ENCODE measurements at places on chromosomes 12 and 14.

DNA sequence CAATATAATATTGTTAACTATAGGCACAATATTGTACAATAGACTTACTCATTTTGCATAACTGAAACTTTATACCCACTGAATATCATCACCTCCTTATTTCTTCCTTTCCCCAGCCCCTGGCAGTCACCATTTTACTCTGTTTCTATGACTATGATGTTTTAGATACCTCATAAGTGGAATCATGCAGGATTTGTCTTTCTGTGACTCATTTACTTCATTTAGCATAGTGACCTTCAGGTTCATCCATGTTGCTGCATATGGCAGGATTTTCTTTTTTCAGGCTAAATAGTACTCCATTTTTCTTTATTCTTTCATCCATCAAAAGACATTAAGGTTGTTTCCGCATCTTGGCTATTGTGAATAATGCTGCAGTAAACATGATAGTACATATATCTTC is 18.9 kb downstream of the USP15 start:
- no peak for DNase-seq

DNA sequence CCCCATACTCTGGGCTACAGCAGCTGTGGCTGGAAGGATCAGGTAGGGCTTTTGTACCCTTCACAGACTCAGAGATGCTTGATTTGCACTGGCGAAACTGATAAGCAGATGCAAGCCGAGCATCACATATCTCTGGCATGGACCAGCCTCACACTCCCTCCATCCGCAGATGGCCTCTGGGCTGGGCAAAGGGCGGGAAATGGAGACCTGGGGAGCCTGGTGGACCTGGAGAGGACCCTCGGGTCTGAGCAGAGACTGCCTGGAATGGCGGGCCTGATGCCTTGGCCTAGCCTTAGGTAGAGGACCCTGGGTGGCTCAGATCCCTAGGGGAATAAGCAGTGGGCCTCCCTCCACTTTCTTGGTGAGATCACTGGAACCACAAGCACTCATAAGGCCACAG is 53.2 kb downstream of the GALNT16 start:
- no peak for DNase-seq

- DNase-seq, result no peak
These were observed 5.4 kb downstream of the SLC15A4 start for GRCh38 chr12:128818065-128819022.

DNA sequence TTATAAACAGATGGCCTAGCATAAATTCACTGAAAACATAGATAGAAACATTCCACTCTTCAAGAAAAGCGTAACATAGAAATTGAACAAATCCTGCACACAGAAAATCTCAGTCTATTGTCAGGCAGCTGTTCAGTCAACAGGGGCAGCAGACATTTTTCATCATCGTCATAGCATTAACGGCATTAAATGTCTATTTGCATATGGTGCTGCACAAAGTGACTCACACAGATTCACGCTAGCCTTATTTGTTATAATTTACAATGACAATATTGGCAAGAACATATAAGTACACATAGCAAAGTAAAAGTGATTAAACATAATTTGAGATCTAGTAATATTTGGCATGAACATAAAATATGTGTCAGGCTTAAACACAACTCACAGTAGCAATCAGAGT is 95.7 kb downstream of the CEP128 start:
- no peak for DNase-seq

- DNase-seq, result no peak
These were observed 278.1 kb downstream of the NUAK1 start for GRCh38 chr12:105860561-105861207.

DNA sequence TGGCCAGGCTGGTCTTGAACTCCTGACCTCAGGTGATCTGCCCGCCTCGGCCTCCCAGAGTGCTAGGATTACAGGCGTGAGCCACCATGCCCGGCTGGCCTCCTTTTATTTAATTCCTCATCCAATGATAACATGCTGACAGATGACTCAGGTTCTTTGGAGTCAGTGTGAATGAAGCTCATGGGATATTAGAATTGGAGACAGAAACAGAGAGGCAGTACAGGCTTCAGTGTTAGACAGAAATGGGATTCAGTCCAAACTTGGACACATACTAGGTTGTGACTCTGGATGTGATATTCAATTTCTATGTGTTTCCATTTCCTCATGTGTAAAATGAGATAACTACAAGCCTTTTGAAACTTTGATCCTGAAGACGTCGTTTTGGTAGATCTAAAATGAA is 47.3 kb downstream of the PDE3A start:
- no peak for DNase-seq
